Occipital lobe (tissue), 3 donors: ENCODE measurements at places on chromosomes 1 and 21.

DNA sequence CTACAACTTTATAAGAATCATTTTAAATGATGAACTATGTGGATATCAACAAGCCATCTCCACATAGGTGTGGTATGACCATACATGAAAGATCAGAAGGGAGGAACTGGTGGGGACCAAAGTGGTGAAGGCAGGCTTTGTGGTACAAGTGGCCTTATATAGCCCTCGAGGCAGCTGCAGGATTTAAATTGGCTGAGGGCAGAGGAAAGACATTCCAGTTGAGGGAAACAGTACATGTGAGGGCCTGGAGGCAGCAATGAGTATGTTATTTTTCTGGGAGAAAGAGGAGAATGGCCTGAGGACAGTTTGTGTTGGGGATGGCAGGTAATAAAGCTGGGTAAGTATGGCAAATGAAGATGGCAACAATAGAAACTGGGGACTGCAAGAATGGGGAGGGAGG lies 17.1 kb downstream of the OSCP1 start:
- no peak for DNase-seq

DNA sequence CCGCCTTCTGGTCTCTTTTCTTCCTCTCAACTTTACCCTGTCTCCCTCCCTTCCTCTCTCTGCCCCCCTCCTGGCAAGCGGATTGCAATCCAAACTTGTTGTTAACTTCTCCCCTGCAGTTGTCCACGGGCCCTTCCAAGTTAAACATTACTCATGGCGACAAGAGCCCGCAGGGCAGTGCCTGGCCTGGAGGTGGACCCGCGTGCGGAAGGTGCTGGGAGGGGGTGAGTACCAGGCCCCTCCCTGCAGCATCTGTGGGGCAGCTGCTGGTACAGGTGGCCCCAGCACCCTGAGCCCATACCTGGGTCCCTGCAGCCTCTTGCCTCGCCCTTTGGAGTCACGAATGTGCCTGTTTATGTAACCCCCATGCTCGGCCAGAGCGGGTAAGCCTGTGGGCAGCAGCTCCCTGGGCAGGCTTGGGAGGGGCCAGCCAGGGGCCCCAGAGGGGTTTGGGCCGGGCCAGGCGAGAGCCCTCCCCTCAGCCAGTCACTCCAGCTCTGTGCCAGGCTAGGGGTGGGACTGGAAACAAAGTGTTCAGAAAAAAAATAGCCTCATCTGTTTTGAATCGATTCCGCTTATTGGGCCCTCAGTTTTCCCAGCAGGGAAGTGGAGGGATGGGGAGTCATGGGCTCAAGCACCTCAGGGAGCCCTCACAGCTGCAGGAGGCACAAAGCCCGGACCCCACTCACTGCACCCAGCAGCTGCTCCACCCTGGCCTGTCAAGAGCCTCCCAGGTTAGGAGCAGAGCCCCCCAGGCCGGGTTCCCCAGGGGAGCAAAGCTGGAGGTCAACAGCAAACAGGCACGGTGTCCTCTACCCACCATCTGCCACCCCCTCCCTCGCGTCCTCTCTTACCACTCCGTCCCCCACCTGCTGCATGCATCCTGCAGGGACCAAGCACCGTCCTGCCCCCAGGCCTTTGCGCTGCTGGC lies 14.0 kb upstream of the FAAP20 start:
- no peak for DNase-seq

- no peak for DNase-seq
Observed at GRCh38 chr1:46399307-46399706, 5.2 kb downstream of the FAAH start.

GRCh38 chr21:21463456-21463855 lies 465.2 kb downstream of the NCAM2 start:
- no peak for DNase-seq

DNA sequence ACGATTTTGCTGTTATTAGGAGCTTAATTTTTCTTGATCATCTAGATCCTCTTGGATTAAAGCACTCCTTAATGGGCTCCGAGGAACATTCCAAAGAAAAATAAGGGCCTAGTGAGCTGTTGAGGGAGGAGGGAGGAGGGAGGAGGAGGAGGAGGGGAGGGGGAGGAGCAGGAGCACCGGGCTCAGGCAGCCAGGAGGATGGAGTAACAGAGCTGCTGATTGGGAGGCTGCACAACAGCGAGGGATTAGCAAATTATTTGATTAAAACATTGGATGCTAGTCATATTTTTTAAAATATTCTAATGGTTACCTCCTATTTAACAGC lies 302.1 kb upstream of the RRP15 start:
- DNase-seq, result no peak

- no peak for DNase-seq
Observed at GRCh38 chr1:234987415-234988154, 141.1 kb downstream of the TOMM20 start.
